ENCODE measurements at places on chromosomes 1 and 21. TPM values are rescaled to one million over a fixed set of nuclear protein-coding genes. Genes with fewer than 3 reads are reported as not detected.

DNA sequence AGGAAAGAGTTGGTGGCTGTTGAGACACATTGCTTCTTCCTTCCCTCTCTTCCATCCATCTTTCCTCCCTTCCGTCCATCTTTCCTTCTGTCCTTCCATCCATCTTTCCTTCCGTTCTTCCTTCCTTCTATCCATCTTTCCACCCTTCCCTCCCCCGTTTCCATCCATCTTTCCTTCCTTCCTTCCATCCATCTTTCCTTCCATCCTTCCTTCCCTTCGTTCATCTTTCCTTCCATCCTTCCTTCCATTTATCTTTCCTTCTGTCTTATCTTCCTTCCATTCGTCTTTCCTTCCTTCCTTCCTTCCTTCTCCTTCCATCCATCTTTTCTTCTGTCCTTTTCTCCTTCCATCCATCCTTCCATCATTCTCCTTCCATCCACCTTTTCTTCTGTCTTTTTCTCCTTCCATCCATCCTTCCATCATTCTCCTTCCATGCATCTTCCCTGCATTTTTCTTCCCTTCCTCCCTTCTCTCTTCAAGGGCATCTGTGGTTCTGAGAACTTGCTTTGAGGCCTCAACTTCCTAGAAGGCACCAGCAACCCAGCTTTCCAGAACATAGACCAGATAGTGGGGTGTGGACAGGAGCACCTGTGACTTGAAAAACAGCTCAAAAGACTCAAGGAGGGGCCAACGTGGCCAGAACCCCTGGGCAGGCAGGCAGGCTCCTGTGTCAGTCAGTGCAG lies 48.9 kb upstream of the SELENON start:
- DNase-seq, result no peak

- DNase-seq, result no peak
Observed at GRCh38 chr21:45537746-45538291, 4.4 kb downstream of the SLC19A1 start.

- peak; percentile 91 for DNase-seq
Observed at GRCh38 chr1:171644805-171645483, 7.5 kb downstream of the MYOC start.

RIIAD1 gene
- 20.5 TPM for polyA plus RNA-seq

GRCh38 chr1:121586369-121587229 lies 401.8 kb downstream of the SRGAP2C start:
- no peak for DNase-seq

All from testis (tissue), 5 donors.